Activated T-helper 2 cell treated with anti-CD3 and anti-CD28 coated beads, Interferon-gamma antibody, Interleukin-2, Interleukin-4, amounts not matched to agents 10 μg/mL and 5 μg/mL and 100 μg/mL, durations not matched to agents 14 hours and 24 hours and 36 hours (primary cell): ENCODE measurements at places on chromosomes 3 and 15. TPM values are rescaled to one million over a fixed set of nuclear protein-coding genes. Genes with fewer than 3 reads are reported as not detected.

DNA sequence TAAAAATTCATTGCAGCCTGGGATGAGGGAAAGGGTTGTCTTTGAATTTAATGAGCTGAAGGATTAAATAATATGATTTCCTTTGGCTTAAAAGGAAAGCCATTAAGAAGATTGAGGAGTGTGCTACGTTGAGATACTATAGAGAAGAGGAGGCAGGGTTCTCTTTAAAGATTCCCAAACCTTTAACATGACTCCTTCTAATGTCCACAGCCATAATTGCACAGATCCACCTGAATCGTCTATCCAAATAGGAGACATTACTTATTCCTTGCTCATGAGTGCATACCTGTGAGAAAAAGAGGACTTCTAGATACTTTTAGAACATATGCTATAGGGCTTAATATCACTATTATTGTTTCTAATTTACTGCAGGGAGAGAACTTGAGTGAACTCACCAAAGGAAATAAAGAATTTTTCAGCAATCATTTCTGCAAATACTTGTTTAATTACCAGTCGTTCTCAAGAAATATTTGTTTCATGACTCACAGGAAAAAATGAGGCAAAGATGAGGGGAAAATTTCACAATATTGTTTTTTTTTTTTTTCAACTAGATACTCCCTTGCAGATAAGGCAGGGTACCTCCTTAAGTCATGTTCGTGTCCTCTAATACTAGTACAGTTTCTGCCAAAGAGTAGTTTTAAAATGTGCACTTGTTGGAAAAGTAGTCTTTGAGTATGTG lies 8.9 kb upstream of the SUCNR1 start:
- DNase-seq, result no peak

GRCh38 chr15:90581771-90582352 lies 52.1 kb downstream of the CRTC3 start:
- DNase-seq, result no peak

- DNase-seq, result no peak
Measured at GRCh38 chr3:149579838-149580542, 77.8 kb downstream of the WWTR1 start.

- no peak for DNase-seq
Measured at GRCh38 chr3:190017521-190018288, 103.0 kb downstream of the P3H2 start.

GRCh38 chr3:188401244-188401993 lies 247.5 kb downstream of the LPP start:
- no peak for DNase-seq

GRCh38 chr15:82831894-82832600 lies 22.6 kb downstream of the WHAMM start:
- no peak for DNase-seq

DNA sequence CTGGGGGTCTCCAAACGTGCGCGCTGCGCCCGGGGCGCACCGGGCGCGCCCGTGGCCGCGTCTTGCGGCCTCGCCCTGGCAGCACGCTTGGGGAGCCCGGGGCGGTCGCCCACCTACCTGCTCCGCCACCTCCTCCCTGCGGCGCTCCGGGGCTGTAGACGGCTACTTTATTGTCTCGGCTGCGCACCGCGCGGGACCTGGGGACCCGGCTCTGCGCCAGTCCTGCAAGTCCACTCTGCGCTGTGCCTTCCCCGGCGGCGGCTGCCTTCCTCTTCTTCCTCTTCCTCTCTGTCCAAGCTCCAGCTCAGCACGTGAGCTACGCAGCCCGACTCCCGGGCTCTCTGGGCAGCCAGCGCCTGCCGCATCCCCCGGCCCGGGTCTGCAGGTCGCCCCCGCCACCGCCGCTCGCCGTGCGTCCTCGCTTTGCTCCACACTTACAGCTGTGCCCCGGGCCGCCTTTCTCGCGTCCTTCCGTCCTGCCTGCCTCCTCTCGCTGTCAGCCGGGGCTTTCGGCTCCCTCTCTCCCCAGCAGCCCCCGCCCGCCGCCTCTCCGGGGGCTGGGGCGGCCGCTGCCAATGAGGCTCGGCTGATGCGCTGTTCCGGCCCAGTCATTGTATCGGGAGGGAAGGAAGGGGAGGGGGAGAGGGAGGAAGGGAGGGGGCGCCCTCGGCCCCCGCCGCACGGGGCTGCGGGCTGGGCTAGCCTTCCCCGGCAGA lies 156.4 kb upstream of the FRMD4B start:
- DNase-seq, result no peak

GRCh38 chr15:96321639-96322535 lies 8.6 kb upstream of the NR2F2 start:
- DNase-seq, result no peak

GRCh38 chr15:63973212-63974009 lies 72.9 kb downstream of the DAPK2 start:
- DNase-seq, result no peak

Gene FBXL22
- total RNA-seq, result 0.71 and 0.78 TPM in 2 replicates

Gene ANKUB1
- not detected in 2 replicates for total RNA-seq
